Diencephalon (tissue), 1 donor: ENCODE measurements at places on chromosomes 5 and 9. TPM values are rescaled to one million over a fixed set of nuclear protein-coding genes. Genes with fewer than 3 reads are reported as not detected.

ITGA1 gene
- total RNA-seq: 12.5 TPM

TMEM8B gene
- total RNA-seq: 10.4 TPM

CEMIP2 gene
- 58.8 TPM for total RNA-seq

C5orf15 gene
- 62.1 TPM for total RNA-seq

SERF1A gene
- 37.8 TPM for total RNA-seq

CDC20B gene
- 1.6 TPM for total RNA-seq

UBE2QL1 gene
- 22.8 TPM for total RNA-seq

GPR150 gene
- total RNA-seq: 0.23 TPM

NR5A1 gene
- 0.69 TPM for total RNA-seq

SHB gene
- total RNA-seq: 13.4 TPM

FCN2 gene
- total RNA-seq: not detected

BTNL3 gene
- total RNA-seq: not detected

GPR151 gene
- 0.46 TPM for total RNA-seq

FOXD4L3 gene
- 0.23 TPM for total RNA-seq

POC5 gene
- total RNA-seq: 22.6 TPM

SHOC1 gene
- not detected for total RNA-seq

SNCAIP gene
- total RNA-seq: 48.2 TPM

STING1 gene
- total RNA-seq: 9.9 TPM

OR1J2 gene
- not detected for total RNA-seq

CNTRL gene
- 19.1 TPM for total RNA-seq

HSD17B4 gene
- total RNA-seq: 209 TPM

SCGB3A2 gene
- not detected for total RNA-seq

AIF1L gene
- total RNA-seq: 24.9 TPM

NUTM2G gene
- total RNA-seq: not detected

ANKRD55 gene
- 7.4 TPM for total RNA-seq

ELL2 gene
- 10.8 TPM for total RNA-seq

LEAP2 gene
- 1.2 TPM for total RNA-seq

DMRT3 gene
- total RNA-seq: not detected

MAN1B1 gene
- 44.8 TPM for total RNA-seq

ARL10 gene
- total RNA-seq: 39.7 TPM

ERGIC1 gene
- total RNA-seq: 61.6 TPM

CDO1 gene
- 125 TPM for total RNA-seq

FGFR4 gene
- 1.6 TPM for total RNA-seq

TXNDC15 gene
- 105 TPM for total RNA-seq

PPP6C gene
- 24.5 TPM for total RNA-seq

PCAT7 gene
- total RNA-seq: not detected

ZDHHC11B gene
- total RNA-seq: 7.6 TPM

IFNE gene
- not detected for total RNA-seq

GAPVD1 gene
- total RNA-seq: 79.8 TPM

IPO11 gene
- 41.5 TPM for total RNA-seq

IFNA8 gene
- total RNA-seq: not detected

LCN12 gene
- total RNA-seq: 0.46 TPM

IFNB1 gene
- total RNA-seq: not detected

PCDHB2 gene
- total RNA-seq: 12.7 TPM

UGT3A1 gene
- total RNA-seq: not detected

RPS14 gene
- 1,944 TPM for total RNA-seq

WNT8A gene
- total RNA-seq: 0.23 TPM

SPINK4 gene
- total RNA-seq: not detected

PCDHGC4 gene
- total RNA-seq: 91.6 TPM

TTC39B gene
- 11.1 TPM for total RNA-seq

CERCAM gene
- total RNA-seq: 10.4 TPM

LIFR gene
- total RNA-seq: 107 TPM

SLC9A3 gene
- total RNA-seq: 1.4 TPM

ZNF618 gene
- total RNA-seq: 10.1 TPM

CNTNAP3 gene
- 30.7 TPM for total RNA-seq

CLTB gene
- 80.7 TPM for total RNA-seq

IGIP gene
- 16.6 TPM for total RNA-seq

STPG3 gene
- total RNA-seq: not detected

ARL14EPL gene
- total RNA-seq: not detected
